ENCODE measurements at places on chromosomes 6 and 20. TPM values are rescaled to one million over a fixed set of nuclear protein-coding genes. Genes with fewer than 3 reads are reported as not detected.

- no peak overlapping the region for H3K27ac ChIP-seq
- no peak for DNase-seq
- H3K4me1 ChIP-seq: no peaks in the 10 kb centered on the region
- H3K4me3 ChIP-seq: no peak overlapping the region
- H3K27me3 ChIP-seq: no peaks in the 10 kb centered on the region
Measured at GRCh38 chr6:45835721-45836437, 179.8 kb downstream of the CLIC5 start.

GRCh38 chr20:22381812-22382416 is 202.5 kb downstream of the FOXA2 start:
- H3K27ac ChIP-seq: no peak overlapping the region
- H3K4me3 ChIP-seq: no peak overlapping the region
- no peaks in the 10 kb centered on the region for H3K36me3 ChIP-seq
- H3K27me3 ChIP-seq: no peaks in the 10 kb centered on the region
- H3K4me1 ChIP-seq: no peaks in the 10 kb centered on the region

The MYLK2 gene
- 0.16 TPM for total RNA-seq

The CRYBG1 gene
- total RNA-seq: 6.4 TPM

DNA sequence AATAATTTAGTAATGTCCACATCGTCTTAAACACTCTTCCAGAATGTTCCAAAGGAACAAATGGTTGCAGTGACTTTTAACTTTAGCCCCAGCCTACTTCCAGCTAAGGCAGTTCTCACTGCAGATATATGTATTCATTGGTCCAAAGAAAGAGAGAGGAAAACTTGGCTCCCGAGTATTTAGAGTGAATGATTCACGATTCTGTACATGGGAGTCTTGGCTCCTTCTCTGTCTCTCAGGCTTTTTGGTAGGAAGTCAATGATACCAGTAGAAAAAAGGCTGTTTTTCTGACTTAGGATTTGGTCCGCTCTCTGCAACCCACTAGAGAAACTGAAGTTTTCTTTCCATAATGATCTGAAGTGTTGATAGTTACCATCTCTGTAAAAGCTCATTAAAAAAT is 38.6 kb downstream of the E2F3 start:
- DNase-seq: no peak
- H3K27me3 ChIP-seq: no peaks in the 10 kb centered on the region
- no peak overlapping the region for H3K27ac ChIP-seq
- H3K4me1 ChIP-seq: no peaks in the 10 kb centered on the region

DNA sequence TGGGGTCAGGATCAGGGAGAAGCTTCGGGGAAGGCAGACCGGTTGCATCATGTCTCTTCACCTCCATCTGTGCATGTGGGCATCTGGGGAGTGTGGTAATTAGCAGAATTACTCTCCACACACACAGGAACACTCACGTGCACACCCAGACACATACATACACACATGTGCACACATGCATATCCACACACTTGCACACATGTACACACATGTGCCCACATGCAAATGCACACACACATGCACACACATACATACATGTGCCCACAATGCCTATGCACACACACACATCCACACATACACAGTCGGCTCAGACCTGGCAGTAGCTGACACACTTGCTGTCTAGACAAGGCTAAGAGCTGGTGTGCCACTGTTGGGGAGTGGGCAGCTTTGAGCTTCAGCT is 212.3 kb upstream of the PMEPA1 start:
- DNase-seq: no peak
- H3K4me1 ChIP-seq: no peaks in the 10 kb centered on the region
- no peak overlapping the region for H3K27ac ChIP-seq
- no peak overlapping the region for H3K4me3 ChIP-seq
- H3K27me3 ChIP-seq: no peaks in the 10 kb centered on the region
- no peaks in the 10 kb centered on the region for H3K36me3 ChIP-seq

DNA sequence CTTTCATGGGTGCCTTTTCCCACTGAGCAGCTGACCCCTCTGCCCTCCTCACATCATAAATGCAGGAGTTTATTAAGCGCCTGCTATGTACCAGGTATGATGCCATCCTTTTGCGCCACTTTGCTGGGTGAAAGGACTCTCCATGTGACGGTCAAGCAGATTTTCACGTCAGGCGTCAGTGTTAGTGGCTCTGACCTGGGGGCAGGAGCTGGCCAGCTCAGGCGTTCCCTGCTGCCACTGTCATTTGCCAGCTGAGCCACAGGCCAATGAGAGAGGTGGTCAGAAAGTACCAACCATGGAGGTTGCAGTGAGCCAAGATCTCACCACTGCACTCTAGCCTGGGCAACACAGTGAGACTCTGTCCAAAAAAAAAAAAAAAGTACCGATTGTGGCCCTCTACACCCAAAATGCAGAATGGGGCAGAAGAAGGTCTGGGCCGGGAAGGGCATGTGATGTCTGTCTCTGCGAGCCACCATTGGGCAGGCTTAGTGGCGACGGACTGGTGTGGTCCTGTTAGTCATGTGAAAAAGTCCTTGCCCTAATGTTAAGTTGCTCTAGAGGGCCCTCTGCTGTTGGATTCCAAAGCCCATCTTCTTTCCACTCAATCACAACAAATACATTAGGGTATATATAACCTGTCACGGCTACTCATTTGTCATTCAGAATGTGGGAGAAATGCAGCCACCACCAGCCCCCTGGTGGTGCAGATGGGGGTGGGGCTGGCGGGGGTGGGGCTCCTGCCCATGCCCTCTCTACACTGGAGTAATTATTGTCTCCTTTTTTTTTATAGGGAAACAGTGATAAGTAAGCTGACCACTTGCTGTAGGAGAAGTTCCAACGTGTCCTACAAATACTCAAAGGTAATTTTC is 18.4 kb upstream of the SLC22A1 start:
- H3K4me3 ChIP-seq: no peak overlapping the region
- H3K27me3 ChIP-seq: no peaks in the 10 kb centered on the region

The PRDM1 gene
- 1.6 TPM for total RNA-seq

- H3K36me3 ChIP-seq: no peaks in the 10 kb centered on the region
- H3K27me3 ChIP-seq: no peaks in the 10 kb centered on the region
- H3K4me1 ChIP-seq: no peaks in the 10 kb centered on the region
- DNase-seq: no peak
Measured at GRCh38 chr20:51402201-51402600, 140.3 kb downstream of the NFATC2 start.

The SLC52A3 gene
- 0.16 TPM for total RNA-seq

DNA sequence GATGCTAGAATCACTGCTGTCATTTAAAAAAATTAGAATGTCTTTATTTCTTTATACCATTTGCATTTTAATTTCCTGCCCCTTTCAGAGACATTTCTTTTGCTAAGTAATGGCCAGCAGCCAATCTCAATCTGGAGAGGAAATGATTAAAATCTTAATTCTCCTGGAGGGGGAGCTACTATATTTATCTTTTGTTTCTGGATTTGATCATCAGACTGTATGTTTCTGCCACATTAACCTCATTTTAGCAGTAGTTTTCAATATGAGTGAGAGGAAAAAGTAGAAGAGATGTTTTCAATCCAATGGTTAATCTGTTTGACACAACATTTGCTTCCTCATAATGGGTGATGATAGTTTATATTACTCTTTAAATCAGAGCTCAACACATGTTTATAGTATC is 138.0 kb downstream of the FUT9 start:
- no peaks in the 10 kb centered on the region for H3K4me1 ChIP-seq
- H3K4me3 ChIP-seq: no peak overlapping the region
- no peaks in the 10 kb centered on the region for H3K36me3 ChIP-seq
- no peak for DNase-seq
- no peaks in the 10 kb centered on the region for H3K27me3 ChIP-seq
- no peak overlapping the region for H3K27ac ChIP-seq

GRCh38 chr6:40688214-40688761 is 101.1 kb upstream of the LRFN2 start:
- no peak overlapping the region for H3K4me3 ChIP-seq
- H3K27me3 ChIP-seq: no peaks in the 10 kb centered on the region
- H3K36me3 ChIP-seq: no peaks in the 10 kb centered on the region

DNA sequence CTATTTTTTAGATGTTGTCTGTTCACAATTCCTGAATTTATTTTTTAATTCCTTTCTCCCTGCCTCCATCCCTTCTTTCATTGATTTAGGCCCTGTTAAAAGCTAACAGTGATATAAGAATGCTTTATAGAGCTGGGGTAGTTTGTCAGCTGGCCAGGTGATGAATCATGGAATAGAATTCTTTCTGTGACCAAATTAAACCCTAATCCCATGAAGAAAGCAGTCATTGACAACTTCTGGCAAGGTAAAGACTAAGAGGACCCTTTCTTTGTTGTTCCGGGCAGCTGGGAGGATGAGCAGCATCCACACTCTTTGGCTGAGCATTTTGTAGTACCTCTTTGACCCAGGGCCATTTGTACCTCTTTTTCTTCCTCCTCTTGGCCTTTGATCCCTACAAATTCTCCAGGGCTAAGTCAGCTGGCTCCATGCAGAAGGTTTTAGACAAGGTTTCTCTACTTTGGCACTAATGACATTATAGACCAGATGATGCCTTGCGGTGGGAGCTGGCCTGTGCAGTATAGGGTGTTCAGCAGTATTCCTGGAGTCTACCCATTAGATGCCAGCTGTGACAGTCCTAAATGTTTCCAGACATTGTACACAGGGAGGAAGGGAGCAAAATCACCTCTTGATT is 102.9 kb downstream of the SLX4IP start:
- DNase-seq: no peak
- peaks cover 11% of the 10 kb centered on the region for H3K4me1 ChIP-seq
- no peaks in the 10 kb centered on the region for H3K36me3 ChIP-seq
- no peak overlapping the region for H3K27ac ChIP-seq
- no peaks in the 10 kb centered on the region for H3K27me3 ChIP-seq

GRCh38 chr6:156942266-156942665 is 165.1 kb downstream of the ARID1B start:
- no peaks in the 10 kb centered on the region for H3K27me3 ChIP-seq
- no peak for DNase-seq
- no peaks in the 10 kb centered on the region for H3K36me3 ChIP-seq
- H3K4me3 ChIP-seq: no peak overlapping the region

- peaks cover 10% of the 10 kb centered on the region for H3K27me3 ChIP-seq
- H3K4me3 ChIP-seq: no peak overlapping the region
- H3K4me1 ChIP-seq: peaks cover 2% of the 10 kb centered on the region
Measured at GRCh38 chr6:166253778-166254204, 54.4 kb downstream of the PRR18 start.

- no peaks in the 10 kb centered on the region for H3K36me3 ChIP-seq
- H3K27me3 ChIP-seq: peaks cover 14% of the 10 kb centered on the region
- H3K4me3 ChIP-seq: no peak overlapping the region
- H3K27ac ChIP-seq: peak overlapping the region; percentile 26
- DNase-seq: no peak
Measured at GRCh38 chr6:43277643-43278523, 20.2 kb upstream of the SLC22A7 start.

DNA sequence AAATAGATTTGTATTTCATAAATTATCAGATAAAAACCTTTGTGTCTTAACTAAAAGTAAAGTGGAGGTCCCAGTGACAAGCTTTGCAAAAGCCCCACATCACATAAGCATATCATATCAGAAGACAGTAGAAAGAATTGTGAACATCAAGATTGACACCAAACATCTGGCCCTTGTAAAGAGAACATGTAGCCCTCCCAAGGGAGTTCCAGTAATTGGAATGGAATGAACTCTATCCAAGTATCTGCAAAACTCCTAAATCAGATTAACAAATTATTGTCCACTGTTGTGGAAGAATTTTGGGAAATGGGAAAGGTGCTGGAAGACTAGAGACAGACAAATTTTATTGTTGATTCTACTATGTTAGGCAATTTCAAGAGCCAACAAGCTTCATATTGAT is 268.8 kb downstream of the KCNQ5 start:
- H3K4me1 ChIP-seq: no peaks in the 10 kb centered on the region
- H3K36me3 ChIP-seq: no peaks in the 10 kb centered on the region
- DNase-seq: no peak
- no peaks in the 10 kb centered on the region for H3K27me3 ChIP-seq
- no peak overlapping the region for H3K4me3 ChIP-seq

All from sigmoid colon (tissue), 7 donors.